ENCODE measurements at places on chromosomes 2 and 18.

DNA sequence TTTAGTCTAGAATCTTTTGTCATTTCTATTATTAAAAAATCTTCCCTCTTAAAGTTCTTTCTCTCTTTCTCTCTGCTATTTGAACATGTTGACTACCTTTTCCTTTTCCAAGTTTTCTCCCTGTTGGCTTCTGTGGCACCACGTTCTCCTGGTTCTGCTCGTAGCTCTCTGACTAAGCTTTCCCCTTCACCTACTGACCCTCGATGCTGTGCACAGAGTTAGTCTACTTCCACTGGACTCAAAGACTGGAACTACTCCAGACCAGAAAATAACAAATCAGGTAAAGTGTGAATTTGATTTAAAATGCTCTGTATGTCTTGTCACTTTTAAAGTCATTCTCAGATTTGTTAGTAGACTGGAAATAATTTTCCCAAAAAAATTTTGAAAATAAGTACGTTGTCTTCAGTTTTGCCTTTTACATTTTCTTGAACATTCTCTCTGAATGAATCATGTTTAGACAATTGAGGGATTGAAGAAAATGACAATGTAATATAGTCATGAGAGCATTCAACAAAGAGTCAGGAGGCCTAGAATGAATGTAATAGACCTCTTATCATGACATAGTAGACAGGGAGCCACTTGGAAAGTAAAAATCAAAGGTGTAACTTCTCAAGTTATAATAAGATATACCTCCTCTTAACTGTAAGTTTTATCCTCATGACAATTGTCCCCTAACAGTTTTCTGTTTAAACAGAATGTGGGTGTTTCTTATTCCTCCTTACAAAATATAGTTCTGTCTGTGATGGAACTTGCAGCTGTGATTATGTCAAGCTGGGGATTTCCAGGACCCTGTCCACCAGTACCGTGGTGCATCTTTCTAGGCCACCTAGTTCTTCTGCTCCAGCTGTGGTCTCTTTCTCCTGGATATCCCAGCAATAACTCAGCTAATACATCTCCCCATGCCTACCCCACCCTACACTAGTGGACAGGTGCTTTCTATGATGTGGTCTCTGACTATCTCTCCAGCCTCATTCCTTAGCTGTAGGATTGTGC, 25.5 kb downstream of the ITPRID2 start:
- DNase-seq, result no peak

DNA sequence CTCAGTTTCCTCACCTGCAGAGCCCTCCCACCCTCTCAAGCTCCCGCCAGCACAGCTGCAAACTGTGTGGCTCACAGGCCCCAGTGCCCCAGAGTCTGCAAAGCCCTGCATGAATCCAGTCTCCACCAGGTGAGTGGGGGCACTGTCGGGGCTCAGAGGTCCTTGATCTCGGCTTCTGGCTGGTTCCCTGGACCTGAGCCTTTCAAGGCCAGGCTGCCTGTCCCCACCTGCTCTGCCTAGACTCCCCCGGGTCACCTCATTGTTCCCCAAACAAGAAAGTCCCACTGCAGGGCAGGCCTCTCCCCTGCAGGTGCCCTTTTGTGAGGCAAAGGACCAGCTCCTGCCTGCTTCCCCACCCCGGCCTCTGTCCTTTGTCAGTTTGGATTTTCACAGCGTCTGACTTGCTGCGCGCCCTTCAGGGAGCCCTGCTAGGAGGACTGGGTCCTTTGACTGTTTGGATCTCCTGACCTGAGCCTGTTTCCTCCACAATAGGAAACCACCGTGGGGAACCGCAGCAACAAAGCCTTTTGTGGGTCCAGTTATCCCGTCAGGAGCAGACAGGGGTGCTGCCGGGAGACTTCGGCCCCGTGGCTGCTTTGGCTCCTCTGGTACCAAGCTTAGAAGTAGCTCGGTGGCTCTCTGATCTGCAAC, 200.5 kb upstream of the HDAC4 start:
- no peak for DNase-seq

- no peak for DNase-seq
These were observed 66.8 kb downstream of the CRACDL start for GRCh38 chr2:98869272-98869641.

DNA sequence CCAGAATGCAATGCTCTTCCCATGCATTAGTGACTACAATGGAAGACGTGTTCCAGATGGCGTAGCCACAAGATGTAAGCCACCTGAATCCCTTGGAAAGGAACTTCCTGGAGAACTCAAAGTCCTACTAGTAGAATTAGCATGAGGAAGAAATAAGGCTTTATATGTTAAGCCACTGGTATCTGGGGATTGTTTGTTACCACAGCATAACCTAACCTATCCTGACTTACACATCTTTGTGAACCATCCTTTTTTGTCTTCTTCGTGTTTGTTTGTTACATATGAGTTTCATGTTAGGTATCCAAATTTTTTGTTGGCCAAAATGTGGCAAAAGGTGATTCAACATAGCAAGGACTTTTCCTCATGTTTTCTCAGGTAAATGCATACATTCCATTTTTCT, 188.9 kb downstream of the C1D start:
- DNase-seq, result no peak

- DNase-seq, result no peak
These were observed 1159.6 kb upstream of the CHAC2 start for GRCh38 chr2:52608030-52608429.

GRCh38 chr2:19630921-19631320, 270.9 kb downstream of the TTC32 start:
- DNase-seq, result no peak

GRCh38 chr2:238231809-238232208, 8.0 kb downstream of the HES6 start:
- no peak for DNase-seq

GRCh38 chr2:238507836-238508235, 81.1 kb downstream of the ASB1 start:
- DNase-seq, result no peak

- no peak for DNase-seq
These were observed 31.0 kb downstream of the RALB start for GRCh38 chr2:120283649-120284048.

- DNase-seq, result no peak
These were observed 316.5 kb downstream of the MTX2 start for GRCh38 chr2:176585791-176586190.

DNA sequence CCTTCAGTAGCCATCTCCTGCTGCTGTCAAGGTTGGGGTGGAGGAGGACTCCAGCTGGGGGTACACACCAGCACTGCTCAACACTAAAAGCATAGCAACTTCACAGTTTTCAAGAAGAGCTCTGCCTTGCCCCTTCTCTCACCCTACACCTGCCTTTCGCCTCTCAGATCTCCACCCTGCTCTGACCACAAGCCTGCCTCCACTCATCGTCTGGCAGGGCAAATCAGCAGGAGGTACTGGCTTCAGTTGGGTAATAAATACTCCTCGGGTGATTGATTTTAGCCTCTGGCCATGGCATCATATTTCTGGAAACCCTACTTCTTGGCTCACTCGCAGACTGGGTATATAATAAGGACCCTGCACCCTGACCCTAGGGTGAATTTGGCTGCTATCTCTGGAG, 3.1 kb upstream of the PRKAG3 start:
- DNase-seq, result no peak

DNA sequence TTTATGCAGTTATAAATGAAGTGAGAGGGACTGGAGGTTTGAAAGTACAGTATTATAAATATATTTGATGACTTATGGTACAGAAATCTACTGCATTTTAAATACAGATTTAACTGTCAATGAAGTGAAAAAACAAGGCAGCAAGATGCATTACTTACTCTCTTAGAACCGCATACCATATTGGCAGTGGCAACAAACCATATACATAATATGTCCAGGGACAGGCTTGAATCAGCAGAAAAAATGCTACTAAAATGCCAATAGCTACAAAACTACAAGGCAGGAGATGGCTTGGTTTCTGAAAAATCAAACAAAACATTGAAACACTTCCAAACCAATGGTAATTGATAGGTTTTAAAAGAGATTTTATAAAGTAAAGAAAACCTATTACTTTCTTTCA, 77.2 kb downstream of the PIGN start:
- DNase-seq, result no peak

GRCh38 chr2:164061129-164061746, 325.4 kb upstream of the FIGN start:
- no peak for DNase-seq

DNA sequence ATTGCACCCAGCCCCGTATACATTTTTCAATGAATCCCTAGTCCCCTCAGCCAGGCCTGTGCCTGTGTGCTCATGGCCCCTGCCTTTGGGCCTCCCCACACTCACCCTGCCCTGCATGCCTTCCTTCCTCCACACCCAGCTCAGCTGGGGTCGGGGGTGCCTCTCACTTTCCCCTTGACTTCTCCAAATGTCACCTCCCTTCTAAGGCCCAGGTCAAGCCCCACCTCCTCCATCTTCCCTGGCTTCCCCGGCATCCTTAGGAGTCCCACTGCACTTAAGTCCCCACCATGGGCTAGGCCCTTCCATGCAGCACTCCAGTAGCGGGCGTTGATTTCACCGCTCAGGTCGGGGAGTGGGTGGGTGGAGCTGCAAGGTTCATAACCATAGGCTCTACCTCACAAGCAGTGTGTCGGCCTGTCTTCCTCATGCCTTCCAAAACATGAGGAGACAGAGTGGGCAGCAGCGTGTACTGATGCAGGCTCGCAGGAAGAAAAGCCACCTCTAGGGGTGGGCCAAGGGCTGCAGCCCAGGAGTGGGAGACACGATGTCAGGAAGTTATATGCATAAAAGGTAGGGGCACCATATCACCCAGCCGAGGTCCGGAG, 47.7 kb downstream of the DNMT3A start:
- no peak for DNase-seq

DNA sequence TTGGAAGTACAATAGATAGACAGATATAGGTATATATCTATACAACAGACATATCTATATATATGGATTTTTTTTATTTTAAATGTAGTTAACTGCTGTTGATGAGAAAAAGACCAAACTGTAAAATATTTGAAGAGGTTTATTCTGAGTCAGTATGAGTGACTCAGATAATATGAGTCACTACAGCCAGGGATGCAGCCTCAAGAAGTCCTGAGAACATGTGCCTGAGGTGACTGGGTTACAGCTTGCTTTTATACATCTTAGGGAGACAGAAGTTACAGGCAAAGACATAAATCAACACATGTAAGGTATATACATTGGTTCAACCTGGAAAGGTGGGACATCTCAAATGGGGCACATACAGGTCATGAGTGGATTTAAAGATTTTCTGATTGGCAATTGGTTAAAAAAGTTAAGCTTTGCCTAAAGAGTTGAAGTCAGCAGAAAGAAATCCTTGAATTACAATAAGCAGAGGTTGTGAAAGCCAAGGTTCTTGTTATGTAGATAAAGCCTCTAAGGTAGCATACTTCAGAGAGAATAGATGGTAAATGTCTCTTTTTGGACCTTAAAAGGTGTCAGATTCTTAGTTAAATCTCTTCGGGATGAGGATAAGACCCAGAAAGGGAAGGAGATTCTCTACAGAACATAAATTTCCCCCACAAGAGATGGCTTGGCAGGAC, 149.9 kb downstream of the RBM43 start:
- no peak for DNase-seq

GRCh38 chr2:22382479-22383169, 1002.4 kb upstream of the KLHL29 start:
- DNase-seq, result no peak

DNA sequence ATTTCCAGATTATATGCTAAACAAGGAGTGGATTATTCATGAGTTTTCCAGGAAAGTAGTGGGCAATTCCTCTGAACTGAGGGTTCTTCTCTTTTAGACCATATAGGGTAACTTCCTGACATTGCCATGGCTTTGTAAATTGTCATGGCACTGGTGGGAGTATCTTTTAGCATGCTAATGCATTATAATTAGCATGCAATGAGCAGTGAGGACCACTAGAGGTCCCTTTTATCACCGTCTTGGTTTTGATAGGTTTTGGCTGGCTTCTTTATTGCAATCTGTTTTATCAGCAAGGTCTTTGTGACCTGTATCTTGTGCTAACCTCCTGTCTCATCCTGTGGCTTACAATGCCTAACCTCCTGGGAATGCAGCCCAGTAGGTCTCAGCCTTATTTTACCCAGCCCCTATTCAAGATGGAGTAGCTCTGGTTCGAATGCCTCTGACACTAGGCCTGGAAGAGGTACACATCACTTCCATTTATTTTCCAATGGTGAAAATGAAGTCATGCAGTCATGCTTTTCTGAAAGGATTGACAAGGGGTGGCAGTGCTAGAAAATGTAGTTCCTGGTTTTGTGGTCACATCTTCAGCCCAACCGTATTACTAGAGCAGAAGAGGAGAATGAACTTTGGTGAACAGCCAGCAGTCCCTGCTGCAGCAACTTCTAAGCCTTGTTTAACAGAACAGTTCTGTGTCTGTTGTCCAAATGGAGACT, 26.6 kb upstream of the ITGA4 start:
- no peak for DNase-seq

DNA sequence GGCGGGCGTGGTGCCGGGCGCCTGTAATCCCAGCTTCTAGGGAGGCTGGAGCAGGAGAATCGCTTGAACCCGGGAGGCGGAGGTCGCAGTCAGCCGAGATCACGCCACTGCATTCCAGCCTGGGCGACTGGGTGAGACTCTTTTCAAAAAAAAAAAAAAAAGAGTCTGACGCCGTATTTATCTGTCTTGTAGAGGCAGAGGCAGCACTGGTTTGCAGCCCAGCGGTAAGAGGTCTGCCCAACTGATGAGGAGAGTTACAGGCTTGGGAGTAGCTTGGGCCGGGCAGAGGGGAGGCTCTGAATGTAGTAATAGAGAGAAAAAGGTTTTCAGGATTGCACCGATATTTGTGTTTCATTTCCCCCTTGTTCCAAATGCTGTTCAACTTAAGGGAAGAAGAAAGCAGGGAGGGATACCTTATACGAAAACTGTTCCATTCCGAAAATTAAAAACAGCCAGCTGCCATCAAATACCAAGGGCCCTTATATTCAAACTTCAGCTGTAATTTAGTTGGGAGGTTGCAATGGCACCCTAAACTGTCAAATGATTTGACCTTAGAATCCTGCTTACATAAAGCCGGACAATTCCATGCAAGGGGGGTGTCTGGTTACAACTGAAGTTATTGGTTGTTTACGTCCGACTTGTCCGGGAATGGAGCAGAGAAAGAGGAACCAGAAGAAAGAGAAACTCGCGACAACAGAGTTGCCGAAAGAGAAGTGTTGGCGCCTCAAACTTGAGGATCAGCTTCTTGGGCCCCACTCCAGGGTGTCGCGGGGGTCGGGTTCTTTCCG, 9.2 kb upstream of the SP9 start:
- no peak for DNase-seq

Data from LNCaP clone FGC (cell line).